Urinary bladder (tissue), 4 donors: ENCODE measurements at places on chromosomes 13 and 19.
A peak's percentile ranks its signal among the peaks of the same experiment; 100 is the strongest.

- no peak for DNase-seq
These were observed 254.7 kb upstream of the KLHL1 start for GRCh38 chr13:70362820-70363570.

- DNase-seq = no peak
These were observed 451.0 kb upstream of the SLC10A2 start for GRCh38 chr13:103517066-103517767.

- DNase-seq = no peak
These were observed 86.1 kb downstream of the EDNRB start for GRCh38 chr13:77832339-77833100.

DNA sequence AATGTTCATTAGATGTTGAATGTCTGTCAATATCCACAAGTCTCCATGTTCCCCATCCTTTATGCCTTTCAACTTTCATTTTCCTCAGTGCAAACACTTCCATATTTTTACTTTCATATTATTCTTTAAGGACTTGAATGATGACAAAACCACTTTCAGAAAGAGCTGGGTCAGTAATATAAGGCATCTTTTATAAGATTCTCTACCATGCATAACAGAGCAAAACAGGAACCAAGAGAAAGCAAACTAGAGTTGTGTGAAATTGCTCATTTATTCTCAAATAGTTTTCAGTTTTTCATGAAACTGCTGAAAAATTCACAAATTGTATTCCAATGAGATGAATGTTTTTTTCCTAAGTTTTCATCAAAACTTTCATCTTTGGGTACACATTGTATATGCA, 1247.6 kb downstream of the PCDH17 start:
- no peak for DNase-seq

GRCh38 chr19:3146677-3147100, 10.9 kb downstream of the GNA15 start:
- no peak for DNase-seq

- DNase-seq = no peak
These were observed 168.0 kb downstream of the PCDH9 start for GRCh38 chr13:67062160-67062559.

DNA sequence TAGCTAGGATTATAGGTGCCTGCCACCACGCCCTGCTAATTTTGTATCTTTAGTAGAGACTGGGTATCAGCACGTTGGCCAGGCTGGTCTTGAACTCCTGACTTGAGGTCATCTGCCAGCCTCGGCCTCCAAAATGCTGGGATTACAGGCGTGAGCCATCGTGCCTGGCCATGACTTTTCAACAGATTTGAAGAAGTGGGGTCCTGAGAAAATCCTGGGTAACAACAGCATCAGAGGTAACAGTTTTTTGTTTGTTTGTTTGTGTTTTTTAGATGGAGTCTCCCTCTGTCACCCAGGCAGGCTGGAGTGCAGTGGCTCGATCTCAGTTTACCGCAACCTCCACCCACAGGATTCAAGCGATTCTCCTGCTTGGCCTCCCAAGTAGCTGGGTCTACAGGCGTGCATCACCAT, 3.7 kb downstream of the JUNB start:
- DNase-seq = no peak

DNA sequence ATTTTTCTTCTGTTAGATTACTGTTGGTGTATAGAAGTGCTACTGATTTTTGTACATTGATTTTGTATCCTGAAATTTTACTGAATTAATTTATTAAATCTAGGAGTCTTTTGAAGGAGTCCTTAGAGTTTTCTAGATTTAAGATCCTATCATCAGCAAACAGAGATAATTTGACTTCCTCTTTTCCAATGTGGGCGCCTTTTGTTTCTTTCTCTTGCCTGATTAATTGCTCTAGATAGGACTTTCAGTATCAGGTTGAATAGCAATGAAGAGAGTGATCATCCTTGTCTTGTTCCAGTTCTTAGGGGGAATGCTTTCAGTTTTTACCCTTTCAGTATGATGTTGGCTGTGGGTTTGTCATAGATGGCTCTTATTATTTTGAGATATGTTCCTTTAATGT, 5.6 kb upstream of the CD33 start:
- no peak for DNase-seq

- no peak for DNase-seq
These were observed 5.9 kb upstream of the SLC7A10 start for GRCh38 chr19:33231511-33231910.

- DNase-seq = no peak
These were observed 39.3 kb upstream of the UBE2L5 start for GRCh38 chr13:30382836-30383525.

GRCh38 chr19:17327654-17328516, 6.8 kb downstream of the ANO8 start:
- DNase-seq = peak; percentile 52

GRCh38 chr13:22839603-22840530, 340.9 kb upstream of the SGCG start:
- no peak for DNase-seq

DNA sequence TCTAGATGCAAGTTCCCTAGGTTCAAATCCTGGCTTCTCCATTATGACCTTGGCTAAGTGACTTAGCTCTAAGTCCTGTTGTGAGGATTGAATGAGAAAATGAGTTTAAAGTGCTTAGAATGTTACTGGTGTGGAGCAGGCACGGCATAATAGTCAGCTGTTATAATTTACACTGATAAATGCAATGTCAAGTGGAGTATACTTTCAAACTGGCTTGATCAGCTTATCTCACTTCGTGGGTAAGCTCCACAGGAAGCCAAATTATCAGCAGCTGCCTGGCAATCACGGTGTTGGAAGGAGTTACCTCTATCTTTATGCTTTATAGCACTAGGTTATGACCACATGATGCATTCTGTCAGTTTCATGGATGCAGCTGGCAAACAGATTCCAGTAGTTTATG, 272.8 kb downstream of the OLFM4 start:
- DNase-seq = no peak

DNA sequence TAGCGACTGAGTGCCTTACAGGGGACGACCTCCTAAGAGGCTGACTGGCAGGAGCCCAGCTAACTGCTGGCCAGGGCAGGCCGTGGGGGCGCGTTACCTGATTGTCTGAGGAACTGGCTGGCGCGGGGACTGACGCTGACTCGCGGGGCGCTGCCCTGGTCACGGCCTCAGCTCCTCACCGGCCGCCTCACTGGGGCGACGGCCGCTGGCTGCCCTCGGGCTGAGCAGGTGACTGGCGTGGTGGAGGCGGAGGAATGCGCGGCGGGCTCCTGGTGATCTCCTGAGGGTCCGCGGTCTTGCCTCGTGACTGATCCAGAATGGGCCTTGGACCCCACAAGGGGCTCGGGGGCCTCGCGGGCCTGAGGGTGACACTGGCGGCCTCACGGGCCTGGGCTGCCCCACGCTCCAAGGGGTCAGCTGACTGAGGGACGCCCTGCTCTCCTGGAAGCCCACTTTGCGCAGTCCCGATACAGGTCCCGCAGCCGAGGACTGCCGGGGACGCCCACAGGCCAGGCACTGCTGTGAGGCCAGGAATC, 39.3 kb downstream of the SIGLEC7 start:
- no peak for DNase-seq

DNA sequence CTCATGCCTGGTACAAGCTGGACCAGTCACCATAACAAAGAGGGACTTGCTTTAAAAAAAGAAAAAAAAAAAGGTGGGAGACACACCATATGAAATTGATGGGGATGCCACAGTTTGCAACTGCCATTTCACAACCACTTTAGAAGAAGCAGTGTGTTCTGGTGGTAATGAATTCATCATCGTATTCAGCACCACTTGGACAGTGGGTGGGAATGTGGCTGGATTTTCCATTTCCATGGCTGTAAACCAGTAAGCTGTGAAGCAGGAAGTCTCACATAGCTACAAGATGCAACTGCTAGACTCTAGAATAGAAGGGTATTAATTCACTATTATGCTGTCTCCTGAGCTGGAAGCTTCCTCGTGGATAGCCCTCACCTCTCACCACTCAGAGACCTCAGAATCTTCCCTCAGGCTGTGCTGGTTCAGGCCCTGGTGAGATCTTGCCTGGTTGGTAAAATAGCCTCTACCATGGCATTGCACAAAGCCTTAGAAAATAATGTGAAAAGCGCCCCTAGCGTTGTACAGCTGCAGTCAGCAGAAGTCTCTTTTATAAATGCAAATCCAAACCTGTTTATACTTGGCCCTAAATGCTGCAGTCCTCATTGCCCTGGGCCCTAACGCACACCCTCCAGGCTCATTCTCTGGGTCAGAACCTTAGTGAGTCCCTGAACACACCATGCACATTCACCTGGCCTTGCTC, 150.7 kb downstream of the KCTD15 start:
- DNase-seq = no peak

- DNase-seq = no peak
These were observed 1910.2 kb upstream of the PRR20A start for GRCh38 chr13:55230570-55230908.

DNA sequence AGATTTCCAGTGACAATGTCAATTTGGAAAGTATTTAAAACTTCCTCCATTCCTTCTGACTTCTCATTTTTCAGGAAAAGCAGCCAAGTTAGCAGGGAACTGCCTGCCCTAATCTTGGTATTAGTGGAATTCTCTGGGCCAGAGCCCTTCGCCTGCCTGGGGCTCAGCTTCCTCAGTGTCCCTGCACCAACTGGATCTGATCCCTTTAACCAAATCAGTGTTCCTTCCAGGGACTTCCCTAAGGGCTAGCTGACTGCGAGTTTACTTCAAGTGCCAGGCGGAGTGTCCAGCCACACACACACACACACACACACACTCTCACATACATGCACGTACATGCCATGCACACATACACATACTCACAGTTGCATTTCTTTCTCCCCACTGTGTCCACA, 20.0 kb downstream of the RAB20 start:
- no peak for DNase-seq

GRCh38 chr13:98143157-98143553, 261 bp downstream of the FARP1 start:
- DNase-seq = no peak

GRCh38 chr19:46591870-46592269, 9.3 kb upstream of the CALM3 start:
- DNase-seq = no peak

DNA sequence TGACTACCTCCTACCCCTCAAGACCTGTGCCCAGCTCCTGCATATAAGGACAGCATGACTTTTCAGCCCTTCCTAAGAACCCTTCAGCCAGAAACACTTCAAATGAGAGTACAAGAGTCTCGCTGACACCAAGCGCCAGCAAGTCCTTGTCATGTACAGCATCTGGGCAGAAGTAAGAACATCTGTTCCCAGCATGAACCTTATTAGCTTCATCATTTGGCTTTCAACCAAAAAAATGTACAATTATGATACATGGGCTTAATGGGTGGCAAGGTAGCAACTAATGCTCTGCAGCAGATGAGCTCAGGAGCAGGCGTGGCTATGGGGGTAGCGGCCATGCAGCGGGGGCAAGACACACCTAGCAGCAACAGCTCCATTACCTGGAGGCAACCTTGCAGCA, 487.6 kb downstream of the COG6 start:
- no peak for DNase-seq

DNA sequence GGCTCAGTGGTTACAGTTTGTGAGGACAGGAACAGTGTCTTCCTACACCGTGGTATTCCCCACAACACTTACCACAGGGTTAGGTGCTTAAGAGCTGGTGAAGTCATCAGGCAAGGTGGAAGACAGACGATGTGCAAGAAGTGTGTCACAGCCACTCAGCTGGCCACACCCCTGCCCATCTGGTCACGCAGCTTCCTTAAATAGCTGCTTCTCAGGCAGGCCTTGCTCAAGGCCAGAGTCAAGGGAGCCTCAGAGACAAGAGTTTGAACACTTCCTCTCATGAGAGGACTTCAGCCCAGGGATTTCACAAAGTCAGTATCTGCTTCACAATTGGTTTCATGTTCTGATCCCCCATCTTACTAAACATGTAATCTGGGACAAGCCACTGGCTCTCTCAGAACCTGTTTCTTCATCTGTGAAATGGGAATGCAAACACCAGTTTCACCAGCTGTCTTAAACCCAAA, 80.3 kb upstream of the FRY start:
- DNase-seq = no peak

DNA sequence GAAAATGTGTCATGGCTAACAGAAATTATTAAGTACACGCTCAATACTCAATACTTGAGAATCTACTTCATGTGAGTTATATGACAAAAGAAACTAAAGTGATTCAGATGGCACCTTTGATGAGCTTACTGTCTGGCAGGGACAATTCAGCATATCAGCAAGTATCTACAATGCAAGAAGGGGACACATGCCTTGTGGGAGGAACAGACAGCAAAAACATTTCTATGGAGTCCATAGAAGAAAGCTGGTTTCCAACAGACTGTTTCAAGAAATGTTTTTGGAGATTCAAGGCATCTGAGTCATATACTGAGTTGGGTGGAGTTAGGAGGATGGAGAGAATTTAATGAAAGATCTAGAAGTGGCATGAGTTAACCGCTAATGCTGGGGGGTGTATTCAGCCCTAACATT, 54.7 kb downstream of the MBNL2 start:
- no peak for DNase-seq
